Fibroblast of villous mesenchyme (primary cell): ENCODE measurements at places on chromosomes 3 and 15. TPM values are rescaled to one million over a fixed set of nuclear protein-coding genes. Genes with fewer than 3 reads are reported as not detected.

The TNNC1 gene
- total RNA-seq, result 0.64 and 1.3 TPM in 2 replicates

The SLC2A2 gene
- under 0.01 TPM in 1 of 2 replicates, not detected in the other for total RNA-seq

The WDR49 gene
- under 0.01 and 0.32 TPM in 2 replicates for total RNA-seq

The TMEM207 gene
- total RNA-seq, result not detected in 2 replicates

The GPR87 gene
- 0.43 TPM in 1 of 2 replicates, not detected in the other for total RNA-seq

The COPS2 gene
- 63.1 and 85.9 TPM in 2 replicates for total RNA-seq

The NRROS gene
- under 0.01 and 0.32 TPM in 2 replicates for total RNA-seq

The AAGAB gene
- 45.7 and 50.1 TPM in 2 replicates for total RNA-seq
